ENCODE measurements at places on chromosomes 6 and 20. TPM values are rescaled to one million over a fixed set of nuclear protein-coding genes. Genes with fewer than 3 reads are reported as not detected.

Gene SSTR4
- not detected for total RNA-seq

Gene HCRTR2
- total RNA-seq: not detected

Gene ARMH2
- not detected for total RNA-seq

Gene SEMG1
- not detected for total RNA-seq

Gene CCDC170
- 0.14 TPM for total RNA-seq

Gene VGLL2
- total RNA-seq: not detected

Gene PPARD
- 17.1 TPM for total RNA-seq

Gene PPP2R5D
- total RNA-seq: 58.2 TPM

Gene OXT
- total RNA-seq: not detected

DNA sequence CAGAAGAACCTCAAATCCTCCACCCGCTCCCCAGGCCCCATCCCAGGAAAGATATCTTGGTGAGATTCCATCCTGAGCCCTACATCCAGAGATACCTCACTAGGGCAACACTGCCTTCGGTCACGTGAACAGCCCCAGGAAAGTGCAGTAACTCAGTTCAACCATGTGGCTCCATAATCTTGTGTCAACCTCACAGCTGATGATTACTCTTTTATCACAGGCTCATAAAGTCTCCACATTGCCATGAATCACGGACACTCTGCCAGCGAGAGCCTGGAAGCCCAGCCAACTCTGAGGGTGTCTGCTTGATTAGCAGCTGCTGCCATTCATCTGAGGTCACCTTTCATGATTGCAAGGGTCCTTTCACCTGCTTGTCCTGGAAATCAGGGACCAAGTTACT lies 175.8 kb upstream of the LRFN2 start:
- H3K27ac ChIP-seq: no peak overlapping the region
- H3K27me3 ChIP-seq: no peaks in the 10 kb centered on the region
- DNase-seq: no peak
- no peaks in the 10 kb centered on the region for H3K36me3 ChIP-seq

DNA sequence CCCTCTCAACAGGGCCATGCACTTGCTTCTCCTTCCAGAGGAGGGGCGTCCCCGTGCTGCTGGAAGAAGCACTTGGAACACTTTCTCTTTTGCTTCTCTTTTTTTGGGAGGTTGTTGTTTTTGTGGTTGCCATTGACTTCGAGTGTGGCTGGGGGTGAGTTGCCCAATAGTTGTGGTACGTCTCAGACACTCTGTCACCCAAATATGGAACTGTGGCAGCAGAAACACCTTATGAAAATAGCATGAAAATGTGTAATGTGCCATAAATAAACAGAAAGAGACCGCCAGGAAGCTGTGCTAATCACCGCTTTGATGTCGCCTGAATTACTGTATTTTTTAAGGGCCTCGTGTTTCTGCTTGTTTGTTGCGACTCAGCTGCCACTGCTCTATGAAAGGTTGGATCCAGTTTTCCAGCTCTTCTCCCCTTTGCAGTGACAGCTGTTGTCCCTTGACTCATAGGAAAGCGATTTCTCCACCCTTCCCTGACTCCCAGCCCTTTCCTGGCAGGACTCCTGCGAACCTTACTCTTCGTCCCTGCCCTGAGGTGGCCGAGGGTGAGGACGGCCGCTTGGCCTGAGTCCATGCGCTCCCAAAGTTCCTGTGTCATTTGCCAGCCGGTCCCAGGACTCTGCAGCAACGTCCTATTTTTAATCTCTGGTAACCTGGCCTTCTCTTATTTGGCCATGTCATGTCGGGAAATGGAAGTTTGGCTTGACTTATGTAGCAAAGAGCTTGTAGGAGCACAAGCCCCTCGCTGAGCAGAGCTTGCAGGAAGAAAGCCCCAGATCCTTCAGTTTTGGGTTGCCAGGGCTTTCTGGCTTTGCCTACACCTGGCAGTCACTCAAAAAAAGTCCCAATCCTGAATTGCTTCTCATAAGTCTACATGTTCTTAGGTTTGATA lies 694.6 kb downstream of the QKI start:
- H3K4me3 ChIP-seq: no peak overlapping the region
- H3K36me3 ChIP-seq: no peaks in the 10 kb centered on the region
- no peak overlapping the region for H3K27ac ChIP-seq
- DNase-seq: no peak

DNA sequence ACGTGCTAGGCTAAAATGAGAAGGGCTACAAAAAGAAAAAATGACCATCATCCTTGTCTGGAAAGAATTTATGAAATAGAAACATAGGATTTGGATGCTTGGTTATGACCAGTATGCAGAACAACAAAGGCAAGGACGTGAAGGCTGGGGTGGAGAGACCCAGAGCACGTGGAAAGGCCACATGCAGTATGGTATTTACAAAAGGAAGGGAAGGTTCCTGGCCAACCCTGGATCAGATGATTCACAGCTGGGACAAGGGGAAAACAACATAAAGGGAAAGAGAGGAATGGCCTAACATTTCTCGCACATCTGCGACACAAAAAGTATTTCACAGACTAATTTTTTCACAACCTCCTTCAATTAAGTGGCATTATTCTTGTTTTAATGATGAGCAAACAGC lies 8.2 kb downstream of the STX7 start:
- DNase-seq: no peak
- no peak overlapping the region for H3K27ac ChIP-seq
- H3K27me3 ChIP-seq: no peaks in the 10 kb centered on the region
- H3K4me3 ChIP-seq: no peak overlapping the region
- no peaks in the 10 kb centered on the region for H3K4me1 ChIP-seq

- no peak overlapping the region for H3K4me3 ChIP-seq
- H3K27ac ChIP-seq: no peak overlapping the region
- no peak for DNase-seq
- peaks cover 8% of the 10 kb centered on the region for H3K27me3 ChIP-seq
- H3K4me1 ChIP-seq: no peaks in the 10 kb centered on the region
Measured at GRCh38 chr6:14055541-14055940, 62.0 kb upstream of the CD83 start.

DNA sequence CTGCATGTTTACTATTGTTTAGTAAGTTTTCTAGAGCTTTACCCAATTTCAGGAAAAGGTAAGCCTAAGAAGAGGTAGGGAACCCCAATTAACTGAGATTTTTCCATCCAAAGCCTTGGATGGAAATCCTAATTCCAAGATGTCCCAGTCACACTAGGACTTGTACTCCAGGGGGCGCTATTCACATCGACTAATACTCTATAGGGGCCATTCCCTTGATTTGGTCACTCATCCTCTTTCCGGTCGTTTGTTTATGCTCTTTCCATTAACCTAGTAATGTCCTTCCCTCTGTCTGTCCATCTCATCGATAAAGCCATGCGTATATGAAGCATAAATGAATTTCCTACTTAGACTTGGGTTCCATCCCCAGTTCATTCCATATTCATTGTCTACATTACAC lies 80.8 kb upstream of the FUCA2 start:
- H3K36me3 ChIP-seq: no peaks in the 10 kb centered on the region
- no peak overlapping the region for H3K4me3 ChIP-seq
- no peak for DNase-seq
- H3K4me1 ChIP-seq: no peaks in the 10 kb centered on the region
- no peak overlapping the region for H3K27ac ChIP-seq

DNA sequence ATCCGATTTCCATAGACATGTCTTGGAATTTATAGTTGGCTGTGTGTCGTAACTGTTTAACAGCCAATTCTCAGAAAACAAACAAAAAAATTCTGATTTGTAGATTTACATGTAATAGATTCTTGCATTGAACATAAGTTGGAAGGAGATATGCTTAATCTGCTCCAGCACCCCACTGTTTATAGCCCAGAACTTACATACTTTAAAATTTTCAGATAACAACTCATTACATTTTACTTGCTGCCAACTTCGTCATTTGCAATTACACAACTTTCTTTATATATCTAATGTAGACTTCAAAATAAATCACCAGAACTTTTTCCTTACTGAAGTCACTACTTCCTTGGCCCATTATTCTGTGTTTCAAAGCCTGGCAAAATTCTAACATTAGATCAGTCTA lies 472.3 kb upstream of the EYS start:
- H3K36me3 ChIP-seq: no peaks in the 10 kb centered on the region
- H3K4me3 ChIP-seq: no peak overlapping the region
- no peaks in the 10 kb centered on the region for H3K4me1 ChIP-seq
- DNase-seq: no peak
- H3K27me3 ChIP-seq: no peaks in the 10 kb centered on the region
- H3K27ac ChIP-seq: no peak overlapping the region

GRCh38 chr6:165441181-165441580 lies 131.8 kb upstream of the C6orf118 start:
- no peaks in the 10 kb centered on the region for H3K36me3 ChIP-seq
- no peaks in the 10 kb centered on the region for H3K27me3 ChIP-seq
- no peak overlapping the region for H3K4me3 ChIP-seq
- H3K27ac ChIP-seq: no peak overlapping the region

GRCh38 chr6:137944793-137945498 lies 77.9 kb downstream of the TNFAIP3 start:
- peak; percentile 57 for DNase-seq
- H3K4me1 ChIP-seq: no peaks in the 10 kb centered on the region
- H3K36me3 ChIP-seq: no peaks in the 10 kb centered on the region
- H3K4me3 ChIP-seq: no peak overlapping the region
- no peaks in the 10 kb centered on the region for H3K27me3 ChIP-seq
- no peak overlapping the region for H3K27ac ChIP-seq

- H3K36me3 ChIP-seq: no peaks in the 10 kb centered on the region
- no peak overlapping the region for H3K27ac ChIP-seq
- H3K27me3 ChIP-seq: no peaks in the 10 kb centered on the region
- H3K4me1 ChIP-seq: peaks cover under 1% of the 10 kb centered on the region
- no peak overlapping the region for H3K4me3 ChIP-seq
- DNase-seq: no peak
Measured at GRCh38 chr6:115999235-115999634, 61.5 kb downstream of the FRK start.

DNA sequence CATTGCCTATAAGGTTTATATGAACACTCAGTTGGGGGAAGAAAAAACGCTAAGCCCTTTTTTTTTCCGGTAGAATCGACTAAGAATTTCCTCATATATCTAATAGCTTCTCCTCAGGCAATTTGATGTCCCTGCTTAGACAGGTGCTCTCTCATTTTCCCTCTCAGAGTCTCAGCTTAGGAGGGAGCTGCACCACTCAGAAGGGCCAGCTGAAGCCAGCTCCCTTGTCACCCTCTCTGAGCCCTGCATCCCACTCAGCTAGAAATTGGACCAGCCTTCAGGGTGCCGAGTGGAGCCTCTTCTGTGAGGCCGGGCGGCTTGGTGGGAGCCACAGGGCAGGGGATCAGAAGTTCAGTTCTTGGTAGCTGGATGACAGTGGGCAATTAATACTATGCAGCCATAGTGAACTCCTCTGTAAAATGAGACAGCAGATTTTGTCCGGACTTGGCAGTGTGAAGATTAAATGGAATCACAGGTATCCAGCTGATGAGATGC lies 368.5 kb downstream of the MAFB start:
- H3K27ac ChIP-seq: no peak overlapping the region
- no peaks in the 10 kb centered on the region for H3K27me3 ChIP-seq
- no peak for DNase-seq
- H3K36me3 ChIP-seq: no peaks in the 10 kb centered on the region
- no peaks in the 10 kb centered on the region for H3K4me1 ChIP-seq

DNA sequence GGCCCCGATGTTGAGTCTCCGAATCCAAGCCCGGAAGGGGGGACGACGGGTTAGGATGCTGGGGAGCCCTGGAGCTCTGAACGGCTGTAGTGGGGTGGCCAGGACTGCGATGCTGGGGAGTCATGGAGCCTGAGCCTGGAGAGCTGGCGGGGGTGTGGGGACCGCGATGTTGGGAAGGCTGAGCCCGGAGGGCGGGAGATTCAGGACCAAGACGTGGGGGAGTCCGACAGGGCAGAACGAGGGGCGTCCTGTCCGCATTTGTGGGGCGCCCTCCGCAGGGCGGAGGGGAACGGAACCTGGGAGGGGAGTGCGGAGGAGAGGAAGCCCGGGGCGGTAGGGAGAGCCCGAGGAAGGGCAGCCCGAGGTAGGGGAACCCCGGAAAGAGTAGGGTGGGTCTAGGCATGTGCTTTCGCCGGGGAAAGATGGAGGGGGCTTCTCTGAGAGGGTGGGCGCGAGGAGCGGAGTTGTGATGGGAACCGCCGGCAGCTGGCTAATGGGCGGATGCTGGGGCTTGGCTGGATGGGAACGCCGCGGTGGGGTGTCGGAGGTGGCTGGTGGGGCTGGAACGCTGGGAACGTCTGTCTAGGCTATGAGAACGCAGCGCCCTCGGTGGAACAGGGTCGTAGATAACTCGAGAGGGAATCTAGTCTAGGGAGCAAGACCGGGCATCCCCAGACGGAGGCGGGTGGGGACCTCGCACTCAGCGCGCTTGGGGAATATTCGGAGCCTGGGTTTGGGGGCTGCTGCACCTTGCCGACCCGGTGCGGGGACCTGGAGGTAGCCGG lies 684 bp downstream of the PAQR8 start:
- peak; percentile 42 for DNase-seq
- peak overlapping the region; percentile 78 for H3K4me3 ChIP-seq
- H3K27me3 ChIP-seq: no peaks in the 10 kb centered on the region
- no peak overlapping the region for H3K27ac ChIP-seq
- peaks cover 32% of the 10 kb centered on the region for H3K4me1 ChIP-seq
- H3K36me3 ChIP-seq: no peaks in the 10 kb centered on the region

- no peak for DNase-seq
- H3K4me1 ChIP-seq: no peaks in the 10 kb centered on the region
- no peak overlapping the region for H3K4me3 ChIP-seq
- H3K36me3 ChIP-seq: no peaks in the 10 kb centered on the region
Measured at GRCh38 chr6:149651056-149651455, 2.5 kb upstream of the KATNA1 start.

GRCh38 chr20:62968378-62969178 lies 16.1 kb downstream of the SLC17A9 start:
- H3K4me1 ChIP-seq: no peaks in the 10 kb centered on the region
- no peak overlapping the region for H3K4me3 ChIP-seq
- DNase-seq: no peak
- H3K36me3 ChIP-seq: no peaks in the 10 kb centered on the region
- no peak overlapping the region for H3K27ac ChIP-seq

Data from cardiac muscle cell (in vitro differentiated cells and primary cell).